ENCODE measurements at places on chromosomes 5 and 9. TPM values are rescaled to one million over a fixed set of nuclear protein-coding genes. Genes with fewer than 3 reads are reported as not detected.

The PCDHB16 gene
- 1.0 TPM for total RNA-seq

The TTC39B gene
- 3.8 TPM for total RNA-seq

The PDZD2 gene
- total RNA-seq: 3.7 TPM

The OTULIN gene
- 21.1 TPM for total RNA-seq

The CDX1 gene
- not detected for total RNA-seq

The SPATA31A3 gene
- not detected for total RNA-seq

The KIF27 gene
- 1.6 TPM for total RNA-seq

The SURF2 gene
- 17.9 TPM for total RNA-seq

The ELAVL2 gene
- total RNA-seq: 0.12 TPM
